ENCODE measurements at places on chromosomes 16 and 17.

DNA sequence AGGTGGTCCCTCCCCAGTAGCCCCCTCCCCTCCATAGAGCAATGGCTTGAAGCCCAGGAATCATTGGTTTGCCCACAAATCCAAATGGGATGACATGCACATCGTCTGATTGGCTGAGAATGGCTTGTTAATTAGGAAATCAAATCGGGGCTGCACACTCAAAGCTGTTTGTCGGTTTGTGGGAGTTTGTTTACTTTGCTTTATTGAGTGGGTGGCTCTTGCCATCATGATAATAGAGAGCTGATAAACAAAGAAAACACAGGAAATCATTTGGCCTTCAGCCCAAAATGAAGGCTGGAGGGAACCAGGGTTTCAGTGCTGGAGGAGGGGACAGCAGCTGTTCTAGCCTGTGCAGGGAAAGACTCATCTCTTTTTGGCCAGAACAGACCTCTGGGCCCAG, 316.3 kb downstream of the CBLN1 start:
- DNase-seq, result peak; percentile 88

DNA sequence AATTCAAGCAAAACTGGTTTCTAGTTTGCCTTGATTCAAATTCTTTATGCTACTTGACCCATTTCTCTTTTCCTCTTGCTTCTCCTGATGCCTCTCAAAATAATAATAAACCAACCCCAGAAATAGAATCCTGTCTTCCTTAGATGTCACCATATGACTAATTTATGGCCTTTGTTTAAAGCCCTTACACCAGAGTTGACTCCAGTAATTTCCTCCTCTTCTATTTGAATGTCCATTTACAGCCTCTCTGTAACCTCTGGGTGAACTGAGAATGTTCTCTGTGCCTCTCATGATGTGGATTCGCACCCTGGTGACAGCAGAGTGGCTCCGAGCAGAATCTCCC, 31.5 kb downstream of the ZFHX3 start:
- DNase-seq, result peak; percentile 34

- peak; percentile 24 for DNase-seq
Observed at GRCh38 chr16:8908810-8909468, 26.8 kb downstream of the LITAFD start.

DNA sequence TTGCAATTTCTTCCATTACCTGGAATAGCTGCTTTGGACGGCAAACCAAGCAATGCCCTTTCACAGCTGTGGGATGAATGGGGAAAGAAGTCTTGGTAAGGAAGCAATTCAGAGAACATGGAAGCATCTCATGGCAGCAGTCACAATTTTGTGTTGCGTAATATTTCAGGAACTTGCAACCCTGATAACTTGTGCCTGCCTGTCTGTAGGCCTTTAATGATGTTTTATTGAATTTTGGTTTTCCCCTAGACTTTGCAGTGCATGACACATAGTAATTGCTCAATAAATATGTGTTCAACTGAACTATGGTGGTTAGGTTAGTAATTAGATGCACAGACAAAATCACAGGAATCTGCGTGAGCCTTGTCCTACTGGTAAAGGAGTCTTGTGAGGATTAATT, 439.5 kb downstream of the WWOX start:
- DNase-seq, result no peak

GRCh38 chr16:69522041-69522578, 43.7 kb upstream of the NFAT5 start:
- DNase-seq, result no peak

DNA sequence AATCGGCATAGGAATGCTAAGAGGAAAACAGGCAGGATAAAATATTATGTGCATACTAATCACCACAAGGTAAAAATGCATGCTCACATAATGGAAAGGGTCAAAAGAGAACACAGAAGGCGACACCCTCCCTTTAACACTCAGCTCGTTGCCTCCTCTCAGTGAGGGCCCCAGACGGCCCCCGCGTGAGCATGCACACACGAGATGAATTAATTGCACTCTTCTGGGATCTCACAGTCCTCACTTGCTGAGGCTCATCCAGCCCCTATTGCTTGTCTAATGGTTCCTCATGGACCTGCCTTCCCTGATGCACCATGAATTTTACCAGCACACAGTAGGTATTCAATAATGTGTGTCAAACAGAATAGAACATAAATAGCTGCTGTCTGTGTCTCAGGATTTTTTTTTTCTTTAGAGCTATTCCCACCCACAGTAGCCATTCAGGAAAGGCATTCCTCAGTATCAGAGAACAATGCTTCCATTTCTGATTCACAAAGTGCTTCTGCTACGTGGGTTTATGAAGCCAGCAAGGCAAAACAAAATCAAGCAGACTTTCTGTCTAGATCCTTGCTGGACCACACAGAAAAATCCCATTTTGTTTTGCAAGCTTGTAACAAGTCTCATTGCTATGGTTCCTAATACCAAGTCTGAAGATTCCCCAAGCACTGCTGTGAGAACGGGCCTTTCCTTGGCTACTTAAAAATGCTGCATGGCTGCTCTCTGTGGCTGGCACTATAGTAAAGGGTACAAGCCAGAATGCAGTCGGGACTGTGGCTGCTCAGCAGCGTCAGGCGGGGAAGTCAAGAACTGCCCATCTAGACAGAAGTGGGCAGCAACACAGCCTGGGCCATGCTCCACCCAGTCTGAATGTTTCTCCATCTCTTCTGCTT, 43.6 kb downstream of the TOM1L2 start:
- DNase-seq, result no peak

DNA sequence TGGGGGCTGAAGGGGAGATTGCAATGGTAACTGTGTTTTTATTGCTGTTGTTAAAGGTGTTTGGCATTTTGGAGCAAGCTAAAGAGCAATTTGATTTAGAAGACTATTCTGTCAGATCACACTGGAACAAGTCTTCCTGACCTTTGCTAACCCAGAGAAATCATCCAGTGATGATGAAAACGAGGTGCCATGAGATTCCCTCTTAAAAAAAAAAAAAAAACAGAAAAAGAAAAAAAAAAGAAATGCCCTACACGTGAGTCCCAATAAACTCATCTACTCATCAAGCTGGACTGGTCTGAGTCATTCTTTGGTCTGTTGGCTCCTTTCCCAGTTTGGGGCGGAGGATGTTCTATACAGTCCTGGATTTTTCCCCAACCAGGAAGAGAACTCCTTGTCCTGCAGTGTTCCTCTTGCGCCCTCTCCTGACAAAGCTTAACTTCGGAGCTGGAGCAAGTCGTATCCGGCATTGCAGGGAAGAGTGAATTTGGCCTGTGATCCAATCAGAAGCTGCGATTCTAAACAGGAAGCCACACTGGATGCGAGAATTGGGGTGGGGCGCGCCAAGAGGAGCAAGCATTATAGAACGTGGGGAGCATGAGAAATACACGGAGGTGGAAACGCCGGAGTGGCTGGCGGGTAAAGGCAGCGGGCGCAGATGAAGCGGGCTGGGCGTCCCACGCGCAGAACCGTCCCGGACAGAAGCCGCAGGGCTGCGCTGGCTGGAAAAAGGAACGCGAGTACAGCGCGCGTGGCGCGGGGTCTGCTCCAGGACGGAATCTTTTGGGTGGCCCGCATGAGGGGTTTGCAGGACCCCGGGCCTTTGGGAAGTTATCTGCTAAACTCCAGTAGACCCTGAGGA, 22.4 kb upstream of the CRYM start:
- peak; percentile 100 for DNase-seq

- no peak for DNase-seq
Observed at GRCh38 chr17:42309986-42310786, 21.9 kb downstream of the STAT5A start.

GRCh38 chr17:28812748-28813377, 29.7 kb downstream of the FAM222B start:
- peak; percentile 65 for DNase-seq

- DNase-seq, result no peak
Observed at GRCh38 chr16:86747761-86748160, 169.4 kb downstream of the FOXL1 start.

DNA sequence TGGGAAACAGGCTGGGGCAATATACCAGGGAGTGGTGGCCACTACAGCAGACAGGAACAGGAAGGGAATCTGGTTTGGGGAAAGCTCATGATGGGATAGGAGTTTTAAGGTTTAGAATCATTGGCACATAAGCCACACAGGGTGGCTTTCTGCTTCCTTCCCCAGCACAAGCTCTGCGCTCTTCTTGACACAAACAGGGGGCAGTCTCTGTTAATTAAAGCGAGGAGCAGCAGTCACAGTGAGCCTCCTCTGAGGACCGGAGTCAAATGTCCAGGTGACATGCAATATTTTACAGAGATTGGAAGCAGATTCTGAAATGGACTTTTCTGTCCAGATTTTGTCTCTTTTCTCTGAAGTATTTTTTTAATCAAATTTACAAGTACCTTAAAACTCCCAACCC, 2.8 kb upstream of the SHISA9 start:
- no peak for DNase-seq

GRCh38 chr16:88007321-88007731, 56.1 kb downstream of the BANP start:
- DNase-seq, result no peak
